ENCODE measurements at places on chromosomes 12 and 14.

DNA sequence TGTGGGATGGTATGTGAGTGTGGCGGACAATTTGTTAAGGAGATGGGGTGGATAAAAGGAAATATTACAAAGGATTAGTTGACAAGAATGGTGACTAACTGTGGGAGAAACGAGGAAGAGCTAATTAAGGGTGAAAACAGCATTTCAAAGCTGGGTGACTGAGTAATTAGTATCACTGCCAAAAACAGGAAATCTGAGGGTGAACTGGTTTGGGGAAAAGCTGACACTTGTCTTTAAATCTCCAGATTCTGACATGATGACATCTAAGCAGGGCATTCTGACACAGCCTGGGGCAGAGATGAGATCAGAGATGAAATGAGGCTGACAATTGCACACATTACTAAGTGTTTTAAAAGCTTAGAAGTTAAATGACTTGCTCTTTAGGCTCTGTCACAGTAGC, 42.4 kb upstream of the CCDC175 start:
- DNase-seq, result no peak

GRCh38 chr14:39847194-39847593, 415.0 kb upstream of the FBXO33 start:
- no peak for DNase-seq

DNA sequence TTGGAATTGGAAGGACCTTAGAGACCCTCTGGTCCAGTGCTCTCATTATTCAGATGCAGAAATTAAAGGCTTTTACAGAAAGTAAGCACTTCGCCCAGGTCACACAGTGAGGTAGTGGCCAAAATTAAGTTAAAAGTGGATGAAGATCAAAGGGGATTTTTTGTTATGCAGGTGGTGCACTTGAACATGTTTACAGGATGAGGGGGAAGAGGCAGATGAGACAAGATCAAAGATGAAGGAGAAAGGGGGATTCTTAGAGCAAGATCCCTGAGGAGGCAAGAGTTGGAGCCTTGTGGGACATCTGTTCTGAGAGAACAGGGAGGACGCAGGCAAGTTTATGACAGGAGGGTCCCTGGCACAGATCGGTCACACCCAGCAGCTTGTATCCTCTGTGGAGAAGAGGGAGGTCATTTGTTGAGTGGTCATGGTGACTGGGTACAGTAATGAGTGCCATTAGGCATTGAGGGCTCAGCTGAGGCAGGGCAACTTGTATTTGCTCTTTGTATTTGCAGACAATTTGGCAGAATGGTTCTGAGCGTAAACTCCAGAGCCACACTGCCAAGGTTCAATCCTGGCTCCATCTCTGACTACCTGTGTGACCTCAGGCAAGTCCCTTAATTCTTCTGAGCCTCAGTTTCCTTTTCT, 84.0 kb downstream of the BORCS5 start:
- DNase-seq, result no peak

GRCh38 chr12:132446633-132447326, 43.2 kb upstream of the FBRSL1 start:
- no peak for DNase-seq

DNA sequence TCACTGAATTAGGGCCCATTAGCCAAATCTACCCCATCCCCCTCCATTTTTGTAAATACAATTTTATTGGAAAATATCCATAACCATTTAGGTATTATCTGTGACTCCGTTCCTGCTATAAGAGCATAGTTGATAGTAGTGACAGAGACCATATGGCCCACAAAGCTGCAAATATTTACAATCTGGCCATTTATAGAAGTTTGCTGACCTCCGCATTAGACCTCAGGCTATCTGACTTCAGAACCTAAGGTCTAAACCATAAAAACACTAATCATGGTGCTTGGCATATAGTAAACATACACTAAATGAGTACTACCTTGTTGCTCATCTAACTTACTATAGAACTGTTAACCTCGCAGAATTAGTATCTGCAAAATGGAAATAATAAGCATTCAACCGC, 124.8 kb downstream of the NPAS3 start:
- DNase-seq, result no peak

DNA sequence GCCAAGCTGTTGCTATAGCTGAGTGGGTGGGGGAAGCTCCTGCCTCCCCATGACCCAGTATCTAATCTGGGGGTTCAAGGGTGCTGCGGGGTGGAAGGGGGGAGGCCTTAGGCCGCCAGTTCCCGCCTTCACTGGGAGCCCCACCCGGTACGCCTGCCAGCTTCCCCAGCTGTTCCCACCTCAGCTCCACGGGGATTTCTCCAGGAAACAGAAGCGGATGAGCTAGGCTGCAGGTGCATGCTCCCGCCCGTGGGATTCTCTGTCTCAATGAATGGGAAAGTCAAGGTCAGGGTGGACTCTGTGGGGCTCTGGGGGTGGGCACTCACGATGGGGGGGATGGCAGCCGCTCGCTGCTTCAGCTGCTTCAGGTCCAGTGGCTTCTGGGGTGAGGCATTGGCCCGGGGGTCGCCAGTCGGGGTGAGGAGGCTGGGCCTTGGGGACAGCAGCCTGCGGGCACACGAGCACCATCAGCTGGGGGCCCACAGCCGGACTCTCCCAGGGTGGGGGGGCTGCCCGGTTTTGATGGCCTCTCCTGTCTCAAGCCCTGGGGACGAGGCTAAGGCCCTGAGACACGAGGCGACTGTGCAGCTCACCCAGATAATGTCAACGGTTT, 68.6 kb downstream of the RFLNA start:
- DNase-seq, result no peak
